Activated CD4-positive, alpha-beta T cell treated with anti-CD3 and anti-CD28 coated beads for 24 hours (primary cell): ENCODE measurements at places on chromosomes 7 and 10.

- DNase-seq: no peak
These were observed 4.4 kb downstream of the SEMA3A start for GRCh38 chr7:84190016-84190705.

- no peak for DNase-seq
These were observed 50.6 kb downstream of the PRKG1 start for GRCh38 chr10:51124852-51125251.

DNA sequence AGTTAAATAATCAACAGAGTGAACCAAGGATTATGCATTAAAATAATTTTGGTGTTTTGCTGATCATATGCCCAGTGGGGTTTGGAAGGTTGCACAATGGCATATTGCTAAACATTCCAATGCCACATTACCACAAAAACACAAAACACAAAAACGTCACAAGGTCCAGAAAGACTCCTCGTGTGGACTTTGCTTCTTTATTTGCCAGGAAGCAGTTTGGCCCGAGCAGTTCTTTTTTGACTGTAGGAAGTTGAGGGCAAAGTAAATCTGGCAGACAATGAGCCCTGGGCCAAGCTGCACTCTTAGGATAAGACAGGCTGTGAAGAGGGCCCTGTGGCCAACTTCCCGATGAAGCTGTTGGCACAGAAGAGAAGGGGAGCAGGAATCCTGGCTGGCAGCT lies 39.2 kb upstream of the SLC35B4 start:
- DNase-seq: no peak

GRCh38 chr10:36119455-36119854 lies 477.4 kb upstream of the FZD8 start:
- no peak for DNase-seq

DNA sequence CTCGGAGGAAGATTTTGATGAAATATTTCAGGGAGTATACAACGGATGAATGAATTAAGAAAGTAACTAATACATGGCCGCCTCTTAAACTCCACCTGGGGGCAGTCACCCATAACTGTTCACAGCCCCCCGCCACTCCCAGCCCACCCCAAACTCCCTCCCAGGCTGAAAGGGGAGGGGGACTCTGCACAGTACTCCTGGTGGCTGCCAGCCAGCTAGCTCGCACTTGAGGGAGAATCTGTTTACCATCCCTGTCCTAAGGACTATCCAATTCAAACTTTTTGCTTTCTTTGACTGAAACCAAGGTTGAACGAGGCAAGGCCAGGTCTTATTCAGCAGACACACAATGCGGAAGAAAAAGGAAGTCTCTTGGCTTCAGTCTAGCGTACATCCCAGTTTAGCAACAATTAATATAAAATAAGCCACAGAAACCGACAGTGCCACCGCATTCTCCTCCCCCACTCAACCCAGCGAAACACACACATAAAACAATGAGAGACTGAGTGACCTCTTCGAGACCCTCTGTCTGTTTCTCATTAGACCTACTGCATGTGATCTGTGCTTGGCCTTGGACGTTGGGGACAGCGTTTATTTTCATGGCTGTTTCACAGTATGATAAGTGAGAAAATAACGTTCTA lies 219.5 kb downstream of the GLI3 start:
- no peak for DNase-seq

DNA sequence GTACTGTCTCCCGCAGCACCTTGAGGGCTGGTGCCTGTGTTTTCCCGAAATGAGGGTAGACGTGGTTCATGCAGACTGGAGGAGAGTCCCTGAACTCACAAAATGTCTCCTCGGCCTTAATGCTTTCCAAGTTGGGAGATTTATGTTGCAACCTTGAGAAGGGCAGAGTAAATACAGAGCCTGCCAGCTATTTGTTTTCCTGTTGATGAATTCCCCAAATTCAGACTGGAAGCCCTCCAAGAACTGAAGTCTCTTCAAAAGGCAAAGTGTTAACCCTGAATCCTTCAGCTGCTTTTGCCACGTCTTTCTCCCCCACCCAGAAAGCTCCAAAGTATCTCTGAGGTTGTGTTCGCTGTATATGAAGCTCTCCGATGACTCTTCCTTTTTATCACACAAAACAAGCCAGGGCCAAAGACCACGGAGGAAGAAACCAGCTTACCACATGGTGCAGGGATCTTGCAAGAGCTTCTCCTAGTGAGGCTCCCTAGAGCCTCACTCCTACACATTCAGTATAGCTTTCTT lies 254.7 kb upstream of the NFE2L3 start:
- DNase-seq: no peak

DNA sequence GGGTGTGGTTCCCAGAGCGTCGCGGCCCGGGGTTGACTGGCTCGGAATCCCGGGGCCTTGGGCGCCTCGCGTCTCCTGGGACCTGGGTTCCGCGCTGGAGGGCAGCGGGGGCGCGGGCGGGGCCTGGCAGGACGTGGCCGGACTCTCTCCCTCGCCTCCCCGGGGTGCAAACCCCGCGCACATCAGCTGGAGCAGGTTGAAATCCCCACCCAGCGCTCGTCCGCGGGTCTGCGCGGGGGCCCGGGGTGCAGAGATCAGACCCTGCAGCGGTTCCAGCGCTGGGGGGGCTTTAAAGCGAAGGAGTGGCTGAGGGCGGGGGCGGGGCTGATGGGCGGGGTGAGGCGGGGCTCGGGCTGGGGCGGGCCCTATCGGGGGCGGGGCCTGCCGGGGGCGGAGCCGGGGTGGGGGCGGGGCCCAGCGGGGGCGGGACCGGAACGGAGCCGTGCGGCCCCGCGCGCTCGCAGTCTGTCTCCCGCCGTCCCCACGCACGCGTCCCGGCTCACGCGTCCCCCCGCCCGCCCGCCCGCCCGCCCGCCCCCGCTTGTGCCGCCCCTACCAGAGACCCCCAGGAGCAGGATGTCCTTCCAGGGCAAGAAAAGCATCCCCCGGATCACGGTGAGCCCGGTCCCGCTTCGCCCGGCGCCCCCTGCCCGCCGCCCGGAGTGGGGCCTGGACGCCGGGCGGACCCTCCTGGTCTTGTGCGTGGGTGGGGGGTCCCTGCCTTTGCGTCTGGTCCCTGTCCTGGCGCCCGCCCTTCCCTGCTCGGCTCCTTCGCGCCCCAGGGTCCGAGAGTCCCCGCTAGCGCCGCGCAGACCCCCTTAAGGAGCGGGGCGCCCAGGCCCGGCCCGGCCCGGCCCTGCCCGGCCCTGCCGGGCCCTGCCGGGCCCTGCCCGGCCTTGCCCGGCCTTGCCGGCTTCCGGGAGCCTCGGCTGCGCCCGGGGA lies at the start of gene DPYSL4:
DPYSL4 (plus strand) TSS at position 461 of the 942 bp plus-strand sequence; CDS start at position 577, 116 bp downstream.
- DNase-seq: no peak

DNA sequence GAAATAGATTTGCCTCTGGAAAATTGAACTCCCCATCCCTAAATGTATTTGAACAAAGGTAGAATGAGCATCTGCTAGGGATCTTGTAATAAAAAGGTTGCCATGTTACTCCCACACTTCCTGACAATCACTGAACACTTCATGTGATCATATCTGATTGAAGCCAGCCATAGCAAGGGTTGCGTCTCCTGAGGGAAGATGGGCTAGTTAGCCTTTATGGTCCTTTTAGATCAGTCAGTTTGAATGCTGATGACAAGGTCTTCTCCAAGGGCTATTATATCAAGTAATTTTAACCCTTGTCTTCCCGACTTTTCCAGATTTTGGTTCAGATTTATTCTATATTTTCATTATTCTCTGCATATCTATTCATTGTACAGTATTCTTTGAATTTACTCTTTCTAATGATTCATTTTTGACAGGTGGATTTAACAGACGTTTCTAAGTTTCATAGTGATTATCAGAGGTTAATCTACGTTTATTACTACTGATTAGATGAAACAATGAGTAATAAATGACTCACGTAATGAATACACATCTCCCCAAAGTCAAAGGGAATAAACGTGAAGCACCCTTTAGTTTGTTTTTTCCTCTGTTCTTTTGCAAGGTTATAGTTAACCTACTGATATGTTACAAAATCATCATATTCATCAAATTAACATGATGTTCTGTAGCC lies 28.1 kb downstream of the CSGALNACT2 start:
- DNase-seq: no peak

GRCh38 chr10:13848520-13849445 lies 262.0 kb downstream of the PRPF18 start:
- no peak for DNase-seq

- DNase-seq: no peak
These were observed 125.7 kb upstream of the FAM3C start for GRCh38 chr7:121521711-121522400.

GRCh38 chr7:151377406-151377805 lies 32.4 kb downstream of the WDR86 start:
- no peak for DNase-seq

- no peak for DNase-seq
These were observed 68.9 kb downstream of the KLF6 start for GRCh38 chr10:3716093-3716492.

GRCh38 chr10:28077889-28078288 lies 79.0 kb upstream of the ODAD2 start:
- DNase-seq: no peak

- DNase-seq: no peak
These were observed 264.6 kb downstream of the SNX10 start for GRCh38 chr7:26556061-26556881.

- no peak for DNase-seq
These were observed 18.1 kb upstream of the ZC3HAV1 start for GRCh38 chr7:139127648-139128047.

GRCh38 chr7:17195576-17195975 lies 102.9 kb upstream of the AHR start:
- DNase-seq: no peak

DNA sequence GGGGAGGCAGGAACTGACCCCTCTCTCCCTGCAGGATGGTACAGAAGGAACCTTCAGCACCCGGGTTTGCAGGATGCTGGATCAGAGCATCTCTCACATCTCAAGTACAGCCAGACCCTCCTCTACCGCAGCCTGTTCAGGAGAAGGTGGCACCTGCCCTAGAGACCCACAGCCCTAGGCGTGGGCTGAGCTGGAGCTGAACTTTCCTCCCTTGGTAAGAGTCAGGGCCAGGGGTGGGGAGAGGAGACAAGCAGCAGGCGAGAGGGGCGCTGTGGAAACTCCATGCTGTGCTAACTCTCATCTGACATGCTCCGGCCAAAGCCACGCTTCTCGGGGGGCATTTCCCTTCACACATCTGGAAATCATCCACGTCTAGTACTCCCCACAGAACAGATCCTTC lies 154.4 kb downstream of the DIP2C start:
- no peak for DNase-seq

- DNase-seq: no peak
These were observed 4.8 kb downstream of the FSCN3 start for GRCh38 chr7:127598318-127598717.

GRCh38 chr7:139232377-139232717 lies 1.3 kb downstream of the UBN2 start:
- no peak for DNase-seq

- DNase-seq: no peak
These were observed 148.8 kb downstream of the HIBADH start for GRCh38 chr7:27513885-27514284.

DNA sequence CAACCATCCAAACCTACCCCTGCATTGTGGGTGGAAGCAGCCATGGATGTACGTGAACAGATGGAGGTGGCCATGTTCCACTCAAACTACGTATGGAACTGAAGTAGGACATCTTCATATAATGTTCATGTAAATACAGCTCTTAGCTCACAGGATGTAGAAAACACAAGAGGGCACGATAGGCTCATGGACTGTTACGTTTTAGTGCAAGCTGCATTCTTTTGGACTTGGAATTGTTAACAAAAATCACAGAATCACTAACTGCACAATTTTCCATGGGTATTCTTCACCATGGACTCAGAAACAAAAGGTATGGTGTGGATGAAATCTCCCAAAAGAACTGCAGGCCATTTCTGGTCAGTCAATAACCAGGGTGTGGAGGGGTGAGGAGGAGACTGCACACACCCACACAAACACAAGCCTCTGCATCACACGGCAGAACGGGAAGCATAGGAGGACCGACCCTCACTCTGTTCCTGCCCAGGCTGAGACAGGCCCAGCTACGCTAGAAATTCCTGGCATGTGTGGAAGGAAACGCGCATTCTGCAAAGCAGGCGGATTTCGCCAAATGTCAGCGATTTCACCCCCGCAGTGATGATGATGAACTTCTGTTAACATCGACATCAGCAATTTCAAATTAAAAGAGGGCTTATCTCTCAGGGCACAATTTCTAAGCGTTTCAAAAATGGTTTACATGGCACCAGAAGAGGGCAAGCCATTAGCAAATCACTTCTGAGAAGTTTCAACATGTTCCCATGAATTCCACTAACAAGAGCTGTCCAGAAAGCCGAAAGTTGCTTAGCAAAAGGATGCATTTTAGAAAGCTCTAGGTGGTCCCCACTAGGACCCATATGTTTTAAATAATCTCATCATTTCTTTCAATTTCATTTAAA lies 149.0 kb downstream of the TNS3 start:
- DNase-seq: no peak

GRCh38 chr7:152512706-152513105 lies 76.9 kb upstream of the KMT2C start:
- no peak for DNase-seq

- DNase-seq: no peak
These were observed 53.0 kb upstream of the BAMBI start for GRCh38 chr10:28624351-28624750.

DNA sequence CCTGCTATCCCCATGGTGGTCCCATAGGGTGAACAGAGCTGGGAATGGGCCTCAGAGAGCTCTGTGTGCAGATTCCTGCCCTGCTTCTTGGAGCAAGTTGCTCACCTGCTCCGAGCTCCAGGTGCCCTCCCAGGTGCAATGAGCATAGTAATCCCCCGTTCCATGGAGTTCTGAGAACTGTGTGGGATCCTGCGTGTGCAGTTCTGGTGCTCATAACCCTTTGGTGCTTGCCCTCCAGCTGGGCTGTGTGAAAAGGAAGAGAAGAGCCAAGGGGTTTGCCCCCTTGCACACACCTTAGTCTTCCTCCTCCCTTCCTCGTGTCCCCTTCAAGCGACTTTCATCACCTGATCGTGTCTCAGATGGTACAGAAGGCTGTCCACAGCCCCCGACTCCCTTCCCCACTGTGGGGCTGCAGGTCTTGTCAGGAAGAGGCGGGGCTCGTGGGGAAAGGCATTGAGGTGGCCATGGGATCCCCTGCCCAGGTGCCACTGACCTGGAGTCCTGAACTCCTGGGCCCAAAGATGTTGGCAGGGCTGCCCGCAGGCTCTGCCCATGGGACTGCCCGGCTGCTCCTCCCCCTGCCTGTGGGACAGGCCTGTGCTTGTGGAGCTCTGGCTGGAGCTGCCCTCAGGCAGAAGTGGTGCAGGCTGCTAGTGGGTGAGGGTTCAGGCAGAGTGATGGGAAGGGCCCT lies 21.9 kb upstream of the ZNF488 start:
- no peak for DNase-seq

GRCh38 chr10:75772153-75772887 lies 340.9 kb downstream of the LRMDA start:
- DNase-seq: no peak

DNA sequence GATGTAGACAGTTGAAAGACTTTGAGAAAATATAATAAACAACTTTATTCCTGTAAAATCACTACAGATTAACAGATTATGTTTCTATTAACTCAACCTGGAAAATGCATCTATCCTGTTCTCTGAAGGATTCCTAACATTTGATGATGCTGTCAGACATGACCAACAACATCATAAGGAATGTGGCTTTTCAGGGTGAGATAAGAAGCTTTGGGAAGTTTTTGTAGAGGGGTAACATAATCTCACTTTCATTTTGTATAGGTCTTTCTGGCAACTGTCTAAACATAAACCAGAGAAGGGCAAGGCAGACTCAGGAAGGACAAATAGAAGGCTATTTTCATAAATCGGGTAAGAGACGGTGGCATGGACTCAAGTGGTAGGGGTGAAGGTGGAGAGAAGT lies 112.2 kb downstream of the TES start:
- no peak for DNase-seq
